ENCODE measurements at places on chromosomes 16 and 17.

DNA sequence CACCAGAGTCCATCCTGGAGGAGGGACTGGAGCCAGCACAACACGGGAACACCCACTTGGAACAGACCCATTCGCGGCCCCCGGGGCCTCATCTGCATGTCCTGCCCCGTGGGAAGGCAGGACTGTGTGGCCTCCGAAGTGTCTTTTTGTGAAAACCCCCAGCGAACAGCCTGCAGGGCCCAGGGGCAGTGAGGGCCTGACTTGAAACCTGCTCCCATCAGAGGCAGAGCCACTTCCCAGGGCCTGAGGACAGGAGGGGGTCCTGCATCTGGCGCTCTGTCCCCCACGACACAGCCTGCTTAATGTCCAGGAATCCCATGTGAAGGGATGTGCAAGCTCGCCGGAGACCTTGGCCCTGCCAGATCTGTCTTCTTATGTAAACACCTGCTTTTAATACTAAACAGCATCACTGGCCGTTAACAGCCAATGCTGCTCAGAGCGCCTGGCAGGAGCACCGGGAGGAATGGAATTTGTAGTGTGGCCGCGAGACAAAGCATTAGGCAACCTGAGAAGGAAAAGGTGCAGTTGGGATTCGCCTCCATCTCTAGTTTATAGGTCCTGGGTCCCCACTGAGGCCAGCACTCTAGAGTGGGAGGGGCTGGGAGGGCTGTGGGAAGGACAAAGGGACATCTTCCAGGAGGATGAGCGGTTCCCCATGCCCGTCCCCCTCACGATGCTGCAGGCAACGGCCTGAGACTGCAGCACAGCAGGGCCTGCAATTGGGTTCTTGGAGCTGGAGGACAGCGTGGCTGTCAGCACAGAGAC is 9.6 kb upstream of the EVPL start:
- no peak for DNase-seq

GRCh38 chr17:66466840-66467367 is 164.5 kb downstream of the PRKCA start:
- no peak for DNase-seq

DNA sequence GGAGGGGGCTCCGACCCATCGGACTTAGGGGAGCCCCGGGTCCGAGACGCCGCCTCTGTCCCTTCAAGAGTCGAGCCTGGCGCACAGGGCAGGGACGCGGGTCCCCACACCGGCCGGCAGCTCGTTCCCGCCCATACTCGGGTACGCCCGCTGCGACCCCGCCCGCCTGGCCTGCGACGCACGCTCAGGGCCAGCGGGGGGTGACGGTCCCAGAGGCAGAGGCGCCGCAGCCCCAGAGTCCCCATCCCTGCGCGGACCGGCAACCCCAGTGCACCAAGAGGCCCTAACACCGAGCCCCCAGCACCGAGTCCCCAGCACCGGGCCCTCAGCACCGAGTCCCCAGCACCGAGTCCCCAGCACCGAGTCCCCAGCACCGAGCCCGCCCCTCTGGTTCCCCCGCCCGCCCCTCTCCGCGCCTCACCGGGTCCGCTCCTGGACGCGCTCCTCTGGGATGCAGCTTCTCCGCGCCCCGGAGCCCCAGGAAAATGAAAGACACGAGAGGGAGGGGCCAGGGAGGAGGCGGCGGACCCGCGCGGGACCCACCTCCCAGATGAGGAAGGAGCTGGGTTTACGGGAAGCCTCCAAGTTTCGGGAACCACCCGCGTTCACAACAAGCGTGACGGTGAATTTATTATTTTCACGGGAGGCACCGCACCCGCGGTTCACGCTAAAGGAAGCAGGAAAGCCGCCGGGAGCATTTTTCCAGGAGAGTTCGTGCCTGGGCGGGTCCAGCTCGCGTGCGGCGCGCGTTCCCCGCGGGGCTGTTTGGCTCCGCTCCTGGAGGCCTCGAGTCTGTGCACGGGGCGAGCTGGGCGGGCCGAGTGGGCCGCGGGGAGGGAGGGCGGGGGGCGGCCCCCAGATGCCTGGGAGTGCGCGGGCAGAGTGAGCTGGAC is at the start of gene SECTM1:
Gene SECTM1 (minus strand): TSS at position 488 of the 893 bp plus-strand sequence. CDS start 6,526 bp downstream, outside the sequence.
- DNase-seq = no peak

DNA sequence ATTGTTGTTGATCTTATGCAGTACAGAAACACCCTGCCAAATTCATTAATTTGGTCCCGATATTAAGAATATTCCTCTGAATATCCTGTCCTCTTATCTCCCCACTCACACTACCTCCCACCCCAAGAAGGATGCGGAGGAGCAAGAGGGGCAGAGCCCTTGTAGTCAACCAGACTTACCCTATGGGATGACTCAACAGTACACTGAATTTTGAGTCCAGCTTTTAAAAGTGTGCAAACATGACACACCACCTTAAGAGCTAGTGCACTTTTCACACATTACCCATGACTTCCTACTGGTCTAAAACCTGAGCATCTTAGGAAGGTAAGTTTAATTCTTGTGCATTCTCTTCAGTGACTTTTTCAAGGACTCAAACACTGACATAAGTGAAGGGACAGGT is 9.5 kb downstream of the USP22 start:
- no peak for DNase-seq

DNA sequence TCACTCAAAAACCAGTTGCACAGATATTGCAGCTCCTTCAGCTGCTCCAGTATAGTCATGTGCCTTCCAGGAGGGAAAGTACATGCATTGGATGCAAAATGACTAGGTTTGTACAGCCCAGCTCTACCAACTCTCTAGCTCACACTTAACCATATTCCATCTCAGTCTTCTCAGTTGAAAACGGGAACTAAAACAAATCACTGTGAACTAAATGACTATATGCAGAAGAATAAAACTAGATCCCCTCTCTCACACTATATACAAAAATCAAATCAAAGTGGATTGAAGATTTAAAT is 24.9 kb downstream of the DCUN1D3 start:
- no peak for DNase-seq

GRCh38 chr17:41393294-41393693 is 4.1 kb downstream of the KRT31 start:
- DNase-seq = no peak

DNA sequence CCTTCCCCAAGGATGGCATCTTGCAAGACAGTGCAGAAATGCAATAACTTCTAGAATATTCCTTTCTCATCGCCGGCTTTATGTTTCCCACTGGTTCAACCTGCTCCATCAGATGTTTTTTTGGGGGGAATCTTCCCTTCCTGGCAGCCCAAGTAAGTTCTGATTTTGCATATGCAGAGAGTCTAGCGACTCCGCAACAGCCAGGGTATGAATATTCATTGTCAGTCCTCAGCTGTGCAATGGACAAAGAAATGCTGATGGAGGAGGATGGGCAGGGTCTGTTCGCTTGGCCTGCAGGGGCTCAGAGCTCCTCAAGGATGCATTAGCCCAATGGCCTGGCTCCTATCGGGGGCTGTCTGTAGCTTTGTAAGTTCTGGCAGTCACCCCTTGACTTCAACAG is 358.8 kb upstream of the CCL2 start:
- DNase-seq = no peak

- peak; percentile 56 for DNase-seq
Measured at GRCh38 chr16:84065536-84066132, 23.0 kb upstream of the SLC38A8 start.

GRCh38 chr16:56637814-56638750 is at the start of gene MT1A:
Gene MT1A (plus strand): TSS chr16:56638666. CDS start chr16:56638739, 73 bp downstream.
- DNase-seq = peak; percentile 44

DNA sequence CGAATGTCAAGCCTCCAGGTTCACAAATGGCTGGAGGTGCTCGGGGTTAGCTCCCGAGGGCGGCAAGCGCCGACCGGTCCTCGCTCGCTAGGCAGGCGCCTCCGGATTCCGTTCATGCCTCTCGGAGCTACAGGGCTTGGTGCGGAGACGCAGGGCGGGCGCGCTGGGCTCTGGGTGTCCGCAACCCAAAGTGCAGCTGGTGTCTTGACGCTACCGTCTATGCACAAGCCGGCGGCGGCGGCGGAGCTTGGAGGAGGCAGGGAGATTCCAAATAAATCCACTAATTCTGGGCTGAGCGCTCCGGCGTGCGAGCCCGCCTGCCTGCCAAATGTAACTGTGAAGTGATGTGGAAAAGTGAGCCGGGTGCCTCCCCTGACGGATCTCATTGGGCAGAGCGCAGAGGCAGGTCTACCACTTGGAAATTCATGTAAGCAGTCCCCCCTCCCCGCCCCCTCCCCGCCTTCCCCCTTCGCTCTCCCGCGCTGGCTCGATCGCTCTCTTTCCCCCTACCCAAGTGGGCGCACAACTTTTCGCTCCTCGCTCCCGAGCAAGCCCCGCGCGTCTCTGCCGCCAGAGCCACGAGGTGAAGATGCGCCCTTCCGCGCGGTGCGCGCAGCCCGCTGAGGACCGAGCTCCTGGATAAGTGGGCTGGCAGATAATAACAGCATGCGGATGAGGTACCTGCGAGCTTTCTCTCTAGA is at the start of gene CDH8:
Gene CDH8 (minus strand): TSS at position 338 of the 701 bp plus-strand sequence. CDS start 15,035 bp downstream, outside the sequence.
- peak; percentile 11 for DNase-seq

All from midbrain (tissue), 1 donor.